CD4-positive, alpha-beta T cell treated with Interferon alpha-2 for 1 hour (primary cell): ENCODE measurements at places on chromosomes 7 and 10.

DNA sequence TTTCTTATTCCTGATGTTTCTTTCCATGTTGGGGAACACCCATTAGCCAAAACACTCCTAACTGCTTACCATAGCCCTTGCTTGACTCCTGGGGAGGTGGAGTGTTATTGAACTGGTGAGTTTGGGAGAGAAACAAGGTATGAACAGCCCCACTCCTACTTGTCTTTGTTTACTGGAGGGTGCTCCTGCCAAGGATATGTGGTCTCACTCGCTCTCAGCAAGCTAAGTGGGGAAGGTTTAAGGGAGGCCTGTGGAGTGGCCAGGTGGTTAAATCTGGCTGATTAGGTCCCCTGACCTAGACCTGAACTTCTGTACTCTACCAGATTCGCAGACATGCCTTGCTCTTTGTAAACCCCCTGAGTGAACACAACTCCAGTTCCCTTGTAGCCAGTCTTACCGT is 300.1 kb downstream of the PTEN start:
- no peak for DNase-seq

DNA sequence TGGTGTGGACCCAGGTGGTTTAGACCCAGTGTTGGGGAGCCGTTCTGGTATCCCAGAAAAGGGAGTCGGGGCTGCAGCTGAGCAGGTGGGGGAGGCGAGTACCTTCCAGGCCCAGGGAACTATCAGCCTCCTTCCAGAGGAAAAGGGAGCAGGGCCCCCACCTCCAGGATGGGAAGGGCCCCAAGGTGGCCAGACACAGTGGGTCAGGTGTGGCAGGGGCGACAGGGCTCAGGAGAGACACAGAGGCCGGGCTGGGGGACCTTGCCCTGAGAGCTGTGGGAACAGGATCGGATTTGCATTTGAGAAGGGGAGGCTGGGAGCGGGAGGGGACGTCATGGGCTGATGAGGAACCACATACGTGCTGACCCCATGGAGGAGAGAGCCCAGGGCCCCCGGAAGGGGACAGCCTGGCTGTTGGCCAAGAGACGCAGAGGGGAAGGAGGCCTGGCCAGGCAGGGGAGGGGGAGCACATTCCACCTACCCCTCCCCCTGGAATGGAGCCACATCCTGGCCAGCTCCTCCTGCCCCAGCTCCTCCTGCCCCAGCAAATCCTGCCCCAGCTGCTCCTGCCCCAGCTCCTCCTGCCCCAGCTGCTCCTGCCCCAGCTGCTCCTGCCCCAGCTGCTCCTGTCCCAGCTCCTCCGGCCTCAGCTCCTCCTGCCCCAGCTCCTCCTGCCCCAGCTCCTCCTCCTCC is 9.7 kb upstream of the TTYH3 start:
- DNase-seq = no peak

- DNase-seq = peak; percentile 6
These were observed 229.5 kb upstream of the FZD1 start for GRCh38 chr7:91034459-91035368.

DNA sequence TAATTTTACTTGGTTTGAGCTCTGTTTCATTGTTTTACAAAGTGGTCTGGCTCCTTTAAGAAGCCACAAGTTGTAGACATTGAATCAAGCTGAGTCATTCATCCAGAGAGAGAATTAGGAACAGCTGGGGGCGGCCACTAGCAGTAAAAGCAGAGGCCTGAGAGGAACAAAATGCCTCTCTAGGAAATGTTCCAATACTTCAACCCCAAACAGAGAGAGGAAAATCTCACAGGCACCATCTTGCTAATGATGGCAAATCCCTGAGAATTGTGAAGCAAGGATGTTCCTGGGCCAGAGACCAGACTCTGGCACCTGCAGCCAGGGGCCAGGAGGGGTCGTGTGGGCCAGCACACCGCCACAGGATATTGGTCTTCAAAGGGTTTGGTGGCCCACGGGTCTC is 26.5 kb upstream of the TRIL start:
- no peak for DNase-seq

DNA sequence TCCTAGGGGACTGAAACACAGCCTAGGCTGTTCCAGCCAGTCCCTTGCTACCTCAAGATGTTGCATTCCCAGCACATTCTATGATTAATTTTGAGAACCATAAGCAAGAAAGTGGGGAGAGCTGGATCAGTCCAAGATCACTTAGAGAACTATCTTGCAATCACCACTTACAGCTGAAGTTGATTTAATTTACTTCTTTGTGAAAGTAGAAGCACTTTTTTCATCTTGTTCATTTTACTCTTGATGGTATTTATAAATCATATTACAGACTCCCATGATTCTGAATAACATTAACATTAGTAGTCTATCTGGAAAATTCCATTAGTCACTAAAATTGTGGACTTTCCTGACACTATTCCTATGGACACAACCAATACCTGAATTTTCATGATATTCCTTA is 118.5 kb downstream of the ETV1 start:
- no peak for DNase-seq

GRCh38 chr7:9217204-9217603 is 783.8 kb downstream of the NXPH1 start:
- DNase-seq = no peak

DNA sequence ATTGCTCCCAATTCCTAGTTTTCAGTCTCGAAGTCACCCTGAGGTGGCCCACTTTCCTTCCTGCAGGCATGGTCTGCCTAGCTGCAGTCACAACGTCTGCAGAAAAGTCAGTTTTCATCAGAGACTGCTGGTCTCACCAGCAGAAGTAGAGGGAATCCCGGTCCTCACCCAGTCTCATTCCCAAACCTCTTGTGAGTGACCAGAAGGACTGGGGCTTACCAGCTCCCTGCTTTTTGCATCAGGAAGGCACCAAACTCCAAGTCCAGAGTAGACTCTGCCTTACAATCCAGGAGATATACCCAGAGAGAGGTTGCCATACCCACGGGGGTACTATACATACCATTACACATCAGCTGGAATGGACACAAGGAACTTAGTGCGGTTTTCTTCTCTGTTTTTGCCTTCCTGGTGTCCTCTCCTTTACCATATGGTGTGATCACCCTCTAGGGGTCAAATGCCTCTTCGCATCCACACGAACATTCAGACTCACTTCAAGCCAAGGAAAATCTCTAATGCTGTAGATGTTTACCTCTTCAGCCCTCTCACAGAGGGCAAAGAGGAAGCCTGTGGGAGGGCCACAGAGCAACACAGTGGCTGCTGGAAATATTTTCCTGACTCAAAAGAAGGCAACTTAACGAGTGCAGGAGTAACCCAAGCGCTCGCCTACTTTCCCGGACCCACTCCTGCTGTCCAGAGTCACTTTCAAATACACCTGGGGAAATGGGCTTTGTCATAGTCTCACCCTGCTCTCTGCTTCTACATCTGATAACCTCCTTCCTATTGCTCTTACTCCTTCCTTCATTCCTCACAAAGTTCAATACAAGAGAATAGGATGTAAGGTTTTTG is 220.9 kb downstream of the C7orf25 start:
- no peak for DNase-seq
